Activated CD8-positive, alpha-beta T cell treated with anti-CD3 and anti-CD28 coated beads, Interleukin-2, amount 10 ng/mL, durations not matched to agents 7 days and 5 days (primary cell): ENCODE measurements at places on chromosomes 13 and 19. TPM values are rescaled to one million over a fixed set of nuclear protein-coding genes. Genes with fewer than 3 reads are reported as not detected.
A peak's percentile ranks its signal among the peaks of the same experiment; 100 is the strongest.

GRCh38 chr19:14096272-14096992 is 5.9 kb upstream of the SAMD1 start:
- no peak for DNase-seq

- DNase-seq = peak; percentile 38
Measured at GRCh38 chr19:799076-799881, 2.0 kb downstream of the PTBP1 start.

- DNase-seq = no peak
Measured at GRCh38 chr13:100473087-100473486, 115.5 kb downstream of the GGACT start.

- DNase-seq = no peak
Measured at GRCh38 chr13:84294576-84294975, 412.3 kb upstream of the SLITRK1 start.

- DNase-seq = peak; percentile 40
Measured at GRCh38 chr13:73521290-73521624, 462.5 kb downstream of the KLF5 start.

DNA sequence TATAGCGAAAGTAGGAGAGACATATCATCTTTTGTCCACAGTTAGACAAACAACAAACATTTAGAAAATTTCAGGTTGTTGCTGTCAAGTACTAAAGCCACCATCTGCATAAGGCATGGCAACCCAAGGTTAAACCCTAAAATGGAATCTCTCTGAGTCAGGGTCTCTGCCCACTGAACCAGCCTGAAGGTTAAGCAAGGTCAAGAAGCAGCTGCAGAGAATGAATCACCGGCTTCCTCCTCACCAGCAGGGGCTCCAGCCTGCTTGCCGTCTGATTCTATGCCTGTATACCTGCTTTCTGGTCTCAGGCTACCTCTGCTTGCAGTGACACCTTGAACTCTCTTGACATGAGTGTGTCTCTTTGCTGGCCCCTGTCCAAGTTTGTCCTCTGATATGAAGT is 726.2 kb upstream of the SGCG start:
- DNase-seq = no peak

DNAAF3 gene
- 0.23 TPM for total RNA-seq
